Dorsolateral prefrontal cortex (tissue), 122 donors: ENCODE measurements at places on chromosomes 13 and 19.

DNA sequence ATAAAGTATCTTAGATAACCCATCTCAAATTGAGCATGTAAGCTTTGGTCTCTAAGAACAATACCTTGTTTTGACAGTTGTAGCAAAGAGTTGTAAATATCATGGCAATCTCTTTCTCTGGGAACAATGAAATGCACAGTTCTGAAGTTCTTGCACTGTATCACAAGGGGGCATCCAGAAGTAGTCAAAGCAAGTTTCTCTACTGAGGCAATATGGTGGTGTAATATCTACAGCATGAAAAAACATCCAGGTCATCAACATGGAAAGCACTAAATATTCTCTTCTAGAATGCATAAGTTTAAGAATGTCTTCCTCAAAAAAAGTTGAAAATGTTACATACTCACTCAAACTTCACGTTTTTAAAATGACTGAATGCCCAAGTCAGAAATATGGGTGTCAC lies 19.6 kb downstream of the MTMR6 start:
- no peak for DNase-seq

GRCh38 chr13:60790620-60791019 lies 393.6 kb downstream of the TDRD3 start:
- DNase-seq = no peak

DNA sequence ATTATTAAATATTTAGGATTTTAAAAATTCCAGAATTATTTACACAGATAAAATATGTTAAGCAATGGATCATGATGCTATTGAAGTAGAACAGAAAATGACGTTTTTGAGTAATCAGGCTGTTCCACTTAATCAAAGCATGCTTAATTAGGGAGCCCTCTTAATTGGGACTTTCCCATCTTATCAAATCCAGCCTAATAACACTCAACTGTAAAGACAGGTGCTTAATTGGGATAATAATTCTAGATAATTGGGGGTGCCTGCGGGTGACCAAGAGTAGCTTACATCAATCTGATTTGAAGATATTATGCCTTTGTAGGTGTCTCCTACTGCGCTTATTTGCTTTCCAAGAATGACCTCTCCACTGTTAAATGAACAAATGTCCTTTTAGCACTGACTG lies 742.2 kb upstream of the SLITRK6 start:
- DNase-seq = no peak

DNA sequence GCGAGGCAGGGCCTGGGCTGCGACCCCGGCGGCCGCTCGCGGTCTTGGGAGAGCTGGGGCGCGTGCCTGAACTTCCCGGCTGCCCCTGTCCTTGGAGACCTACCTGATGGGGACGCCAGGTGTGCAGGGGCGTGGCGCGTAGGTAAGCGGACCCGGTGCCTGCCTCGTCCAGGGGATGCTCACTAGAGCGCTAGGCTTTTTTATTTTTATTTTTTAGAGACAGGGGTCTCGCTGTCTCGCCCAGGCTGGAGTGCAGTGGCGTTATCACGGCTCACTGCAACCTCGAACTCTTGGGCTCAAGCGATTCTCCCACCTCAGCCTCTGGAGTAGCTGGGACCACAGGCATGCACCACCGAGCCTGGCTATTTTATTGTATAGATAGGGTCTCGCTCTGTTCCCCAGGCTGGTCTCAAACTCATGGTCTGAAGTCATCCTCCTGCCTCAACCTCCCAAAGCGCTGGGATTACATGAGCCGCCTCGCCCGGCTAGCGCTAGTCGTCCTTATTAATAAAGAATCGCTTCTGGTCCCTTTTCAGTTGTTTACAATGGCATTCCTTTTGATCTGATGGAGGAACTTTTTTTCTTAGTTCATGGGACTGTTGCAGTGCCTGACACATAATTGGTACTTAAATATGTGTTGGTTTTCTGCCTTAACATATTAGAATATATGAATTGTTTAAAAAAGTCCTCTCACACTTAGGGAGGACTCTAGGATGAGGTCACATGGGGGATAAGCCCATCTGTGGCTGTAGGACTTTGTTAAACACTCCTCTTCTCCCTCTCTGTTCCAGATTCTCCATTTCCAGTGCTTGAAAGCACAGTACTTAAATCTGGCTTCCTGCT lies 812 bp downstream of the DPY19L3 start:
- DNase-seq = no peak

- no peak for DNase-seq
These were observed 9.0 kb upstream of the ATXN8OS start for GRCh38 chr13:70098669-70099068.

DNA sequence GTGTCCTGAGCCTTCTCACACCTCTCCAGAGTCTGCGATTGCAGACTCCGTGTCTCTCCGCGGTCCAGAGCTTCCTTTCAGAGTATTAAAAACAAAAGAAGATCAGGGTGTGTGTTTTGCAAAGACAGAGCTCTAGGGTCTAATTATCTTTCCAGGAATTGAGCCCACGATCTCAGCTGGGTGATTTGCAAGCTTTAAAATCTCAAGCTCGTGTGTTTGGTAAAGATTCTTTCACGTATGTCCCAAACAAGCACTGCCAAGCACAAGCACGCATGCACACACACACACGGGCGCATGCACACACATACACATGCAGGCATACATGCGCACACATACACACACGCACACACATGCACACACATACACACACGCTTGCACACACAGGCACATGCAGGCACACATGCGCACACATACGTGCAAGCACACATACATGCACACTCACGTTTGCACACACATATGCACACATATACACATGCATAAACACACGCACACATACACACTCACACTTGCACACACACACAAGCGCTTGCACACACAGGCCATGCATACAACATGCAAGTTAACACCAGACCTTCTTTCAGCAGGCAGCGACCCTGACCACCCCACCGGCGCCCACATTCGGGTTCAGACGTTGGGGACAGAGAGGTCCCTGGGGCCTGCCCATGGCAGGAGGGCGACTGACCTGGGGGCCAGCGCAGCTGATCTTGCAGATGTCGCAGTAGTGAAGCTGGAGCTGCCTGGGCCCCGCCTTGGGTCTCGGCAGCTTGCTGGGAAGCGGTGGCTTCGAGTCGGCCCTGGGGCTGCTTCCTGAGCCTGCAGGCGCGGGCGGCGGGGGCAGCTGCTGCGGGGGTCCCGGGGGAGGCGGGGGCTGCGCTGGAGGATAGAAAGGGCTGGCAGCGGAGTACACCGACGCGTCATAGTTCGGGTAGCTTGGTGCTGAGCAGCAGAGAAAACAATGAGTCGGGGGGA lies 37.9 kb downstream of the ZFR2 start:
- no peak for DNase-seq

DNA sequence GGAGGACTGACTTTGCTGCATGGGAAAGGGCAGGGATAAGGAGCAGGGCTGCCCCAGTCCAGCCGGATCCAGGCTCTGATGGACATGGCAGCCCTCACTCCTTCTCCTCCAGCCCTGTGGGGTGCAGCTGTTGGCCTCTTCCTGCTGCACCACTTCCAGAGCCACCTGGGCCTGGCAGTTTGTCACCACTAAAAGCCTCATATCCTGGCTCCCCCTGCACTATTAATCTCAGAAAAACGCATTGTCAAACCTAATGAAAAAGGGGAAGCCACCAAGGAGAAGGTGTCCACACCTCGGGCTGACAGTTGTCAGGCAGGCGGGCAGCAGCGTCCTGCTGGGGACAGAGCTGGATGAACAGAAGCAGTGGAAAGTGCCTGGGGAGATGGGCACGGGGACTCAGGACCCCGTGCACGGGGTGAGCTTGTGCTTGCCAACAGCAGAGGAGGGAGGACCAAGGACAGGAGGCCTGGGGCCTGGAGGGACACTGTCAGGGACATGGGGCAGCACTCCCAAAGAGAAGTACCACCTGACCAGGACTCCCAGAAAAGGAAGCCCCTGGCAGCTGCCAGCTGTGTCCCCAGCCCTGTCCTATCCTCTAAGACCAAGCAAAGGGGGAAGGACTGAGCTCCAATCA lies 151.1 kb upstream of the TSHZ3 start:
- no peak for DNase-seq

DNA sequence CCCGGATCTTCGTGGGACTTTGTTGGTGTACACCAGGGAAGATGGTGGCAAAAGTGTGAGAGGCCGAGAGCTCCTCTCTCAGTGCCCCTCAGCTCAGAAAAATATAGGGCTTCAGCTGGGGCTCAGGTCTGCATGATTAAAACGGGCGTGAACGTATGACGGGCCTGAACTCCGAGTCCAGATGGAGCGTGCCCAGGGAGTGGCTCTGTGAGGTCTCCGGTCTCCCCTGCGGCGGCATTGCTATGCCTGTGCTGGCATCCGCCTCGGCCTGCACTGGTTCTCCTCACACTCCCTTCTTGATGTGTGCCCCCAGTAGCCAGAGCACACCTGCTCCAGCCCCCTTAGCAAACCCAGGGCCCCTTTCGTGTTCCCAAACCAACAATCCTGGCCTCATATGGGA lies 82.0 kb downstream of the TEX29 start:
- no peak for DNase-seq

GRCh38 chr13:51843529-51843928 lies 1.4 kb downstream of the TMEM272 start:
- DNase-seq = no peak

DNA sequence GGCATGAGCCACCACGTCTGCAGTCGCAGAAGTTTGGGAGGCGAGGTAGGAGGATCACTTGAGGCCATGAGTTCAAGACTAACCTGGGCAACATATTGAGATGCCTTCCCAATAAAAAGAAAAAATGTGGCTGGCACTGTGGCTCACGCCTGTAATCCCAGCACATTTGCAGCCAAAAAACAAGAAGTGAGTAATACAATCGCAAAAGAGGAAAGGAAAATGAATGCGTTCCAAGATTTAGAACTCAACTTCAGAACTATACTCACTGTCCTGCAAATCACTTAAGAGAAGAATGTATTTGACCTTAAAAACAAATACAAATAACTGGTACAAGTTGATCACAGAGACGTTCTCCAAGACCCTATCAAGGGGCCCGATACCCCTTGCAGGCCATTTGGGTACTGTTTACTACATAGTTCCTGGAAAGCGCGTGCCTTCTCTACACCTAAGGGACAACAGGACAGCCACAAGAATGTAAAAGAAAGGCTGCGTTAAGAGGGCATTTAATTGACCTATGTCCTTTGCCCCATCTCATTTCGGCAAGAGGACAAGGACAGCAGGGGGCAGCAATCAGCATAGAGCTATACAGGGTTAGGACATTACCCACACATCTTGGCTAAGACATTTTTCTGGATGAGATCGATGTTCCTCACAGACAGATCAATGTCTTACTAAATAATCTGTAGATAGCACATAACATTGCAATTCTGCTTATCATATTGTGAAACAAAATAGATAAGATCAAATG lies 41.3 kb downstream of the FLT3 start:
- no peak for DNase-seq

DNA sequence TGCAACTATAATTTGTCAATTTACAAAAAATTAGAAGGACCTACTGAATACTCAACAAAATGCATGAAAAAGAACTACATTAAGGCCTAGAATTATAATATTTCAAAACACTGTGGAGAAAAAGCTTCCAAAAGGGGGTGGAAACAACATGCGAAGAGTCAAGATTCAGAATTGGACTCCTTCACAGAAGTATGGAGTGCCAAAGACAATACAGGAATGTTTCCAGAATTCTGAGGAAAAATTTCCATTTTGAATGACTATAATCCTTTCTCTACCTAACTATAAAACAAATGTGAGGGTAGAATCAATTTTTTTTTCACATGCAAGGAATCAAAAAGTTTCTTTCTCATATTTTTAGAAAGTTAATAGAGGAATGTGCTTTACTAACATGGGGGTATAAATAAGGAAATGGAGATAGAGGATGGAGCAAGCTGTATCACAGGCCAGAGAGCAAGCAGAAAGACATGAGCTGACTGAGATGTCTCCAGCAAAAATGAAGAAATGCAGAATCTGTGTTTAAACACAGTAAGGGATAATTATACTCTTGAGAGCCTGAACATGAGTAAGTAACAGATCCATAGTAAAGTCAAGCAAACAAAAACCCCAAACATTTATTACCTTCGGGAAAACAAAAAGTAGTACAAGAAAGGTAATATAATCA lies 39.5 kb upstream of the SMAD9 start:
- no peak for DNase-seq

DNA sequence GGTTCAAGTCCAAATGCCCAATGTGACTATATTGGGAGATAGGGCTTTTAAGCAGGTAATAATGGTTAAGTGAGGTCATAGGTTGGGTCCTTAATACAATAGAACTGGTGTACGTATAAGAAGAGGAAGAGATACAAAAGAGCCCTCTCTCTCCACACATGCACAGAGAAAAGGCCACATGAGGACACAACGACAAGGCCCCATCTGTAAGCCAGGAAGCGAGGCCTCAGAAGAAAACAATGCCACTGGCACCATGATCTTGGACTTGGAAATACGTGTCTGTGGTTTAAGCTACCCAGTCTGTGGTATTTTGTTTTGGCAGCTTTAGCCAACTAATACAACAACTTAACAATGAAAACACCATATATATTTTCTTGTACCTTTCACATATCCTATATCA lies 23.4 kb upstream of the RFC3 start:
- DNase-seq = no peak

DNA sequence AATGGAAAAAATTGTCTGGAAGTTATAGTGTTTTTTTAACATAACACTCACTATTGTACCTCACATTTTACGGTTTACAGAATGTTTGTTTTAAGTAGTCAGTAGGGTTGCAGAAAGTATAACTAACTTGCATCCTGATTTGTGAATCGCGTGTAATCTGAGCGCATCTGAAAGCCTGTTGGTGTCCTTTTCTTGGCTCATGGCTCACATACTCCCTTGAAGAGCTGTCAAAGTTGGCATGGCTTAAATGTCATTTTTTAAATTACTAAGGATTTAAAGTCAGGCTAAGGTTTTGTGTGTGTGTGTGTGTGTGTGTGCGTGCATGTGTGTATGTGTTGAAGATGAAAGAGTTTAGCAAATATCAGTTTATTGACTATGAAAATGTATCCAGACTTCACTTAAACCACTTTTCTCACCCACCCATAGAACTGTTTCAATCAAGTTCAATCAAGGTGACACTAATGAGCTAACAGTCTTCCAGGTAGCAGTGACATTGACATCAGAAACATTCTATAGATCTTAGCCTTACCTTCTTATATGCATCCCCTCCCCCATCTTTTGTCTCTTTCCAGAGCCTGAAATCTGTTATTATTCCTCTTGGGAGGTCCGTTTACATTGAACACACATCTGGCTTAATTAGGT lies 480.4 kb upstream of the SGCG start:
- no peak for DNase-seq

GRCh38 chr19:48283908-48284307 lies 14.0 kb downstream of the ZNF114 start:
- DNase-seq = no peak

DNA sequence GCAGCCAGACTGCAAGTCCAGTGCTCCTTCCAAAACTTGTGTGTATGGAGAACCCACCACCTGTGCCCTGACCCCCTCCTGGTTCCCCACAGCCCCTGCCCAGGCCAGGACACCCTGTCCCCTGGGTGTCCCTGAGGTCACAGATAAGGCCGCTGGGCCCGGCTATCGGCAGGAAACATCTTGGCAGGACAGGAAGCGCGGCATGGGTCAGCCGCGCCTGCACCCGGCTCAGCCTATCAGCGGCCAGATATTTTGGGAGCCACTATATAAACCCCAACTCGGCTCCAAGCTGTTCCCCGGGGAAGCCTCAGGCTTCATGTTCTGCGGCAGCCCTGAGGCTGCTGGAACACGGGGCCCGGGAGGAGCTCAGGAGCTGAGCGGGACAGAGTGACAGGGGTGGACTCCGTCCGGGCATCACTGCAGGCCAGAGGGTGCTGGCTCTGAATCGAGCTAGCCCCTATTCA lies 60.8 kb downstream of the AP1M1 start:
- peak; percentile 39 for DNase-seq

- DNase-seq = no peak
These were observed 6.8 kb downstream of the ZNF526 start for GRCh38 chr19:42226886-42227285.
